ENCODE measurements at places on chromosomes 12 and 14.

- no peak for DNase-seq
Measured at GRCh38 chr14:104986487-104987164, 1.0 kb downstream of the CLBA1 start.

- DNase-seq: no peak
Measured at GRCh38 chr14:54747616-54748015, 155.0 kb downstream of the GCH1 start.

GRCh38 chr14:76844223-76844622 lies 18.0 kb downstream of the LRRC74A start:
- peak; percentile 67 for DNase-seq

- no peak for DNase-seq
Measured at GRCh38 chr12:131854861-131855476, 26.8 kb downstream of the MMP17 start.

GRCh38 chr14:32330351-32331111 lies 1.4 kb downstream of the AKAP6 start:
- DNase-seq: no peak

- no peak for DNase-seq
Measured at GRCh38 chr12:126734296-126734695, 1532.7 kb upstream of the TMEM132C start.

DNA sequence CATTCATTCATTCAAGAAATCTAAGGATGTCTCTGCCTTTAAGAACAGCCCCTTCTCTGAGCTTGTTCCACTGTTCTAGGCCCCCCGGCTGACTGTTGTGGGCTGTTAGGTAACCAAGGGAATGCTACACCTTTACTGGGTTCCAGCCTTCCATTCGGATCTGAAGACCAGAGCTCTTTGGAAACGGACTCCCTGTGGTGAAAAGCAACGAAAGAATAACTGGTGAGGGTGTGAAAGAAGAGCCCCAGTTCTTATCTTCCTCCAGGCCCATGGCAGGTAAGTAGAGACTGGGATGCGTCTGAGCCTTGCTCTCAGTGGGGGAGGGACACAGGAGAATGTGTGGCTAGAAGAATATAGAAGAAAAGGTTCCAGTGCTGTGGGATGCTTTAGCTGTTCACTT lies 207.4 kb downstream of the TMEM132D start:
- DNase-seq: no peak

- DNase-seq: no peak
Measured at GRCh38 chr12:64595863-64596793, 14.2 kb upstream of the RASSF3 start.

GRCh38 chr12:91741932-91742331 lies 403.7 kb downstream of the BTG1 start:
- no peak for DNase-seq

- no peak for DNase-seq
Measured at GRCh38 chr12:90490355-90490754, 464.6 kb downstream of the CCER1 start.

GRCh38 chr12:57370072-57370471 lies 60.8 kb downstream of the R3HDM2 start:
- DNase-seq: no peak

DNA sequence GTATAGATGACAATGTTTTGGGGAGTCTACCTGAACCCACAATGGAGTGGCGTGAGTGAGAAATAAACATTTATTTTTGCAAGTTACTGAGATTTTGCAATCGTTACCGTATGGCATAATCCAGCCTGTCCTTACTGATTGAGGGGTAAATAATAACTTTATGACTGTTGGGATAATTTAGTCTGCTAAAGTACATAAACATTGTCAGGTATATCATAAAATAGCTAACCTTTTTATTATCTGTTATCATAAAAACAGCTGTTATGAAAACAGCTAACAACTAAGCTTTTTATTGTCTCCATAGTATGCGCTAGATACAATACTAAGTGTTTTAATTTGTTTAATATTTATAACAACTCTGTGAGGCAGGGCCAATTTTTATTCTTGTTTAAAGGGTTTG lies 10.3 kb downstream of the ACSS3 start:
- no peak for DNase-seq

DNA sequence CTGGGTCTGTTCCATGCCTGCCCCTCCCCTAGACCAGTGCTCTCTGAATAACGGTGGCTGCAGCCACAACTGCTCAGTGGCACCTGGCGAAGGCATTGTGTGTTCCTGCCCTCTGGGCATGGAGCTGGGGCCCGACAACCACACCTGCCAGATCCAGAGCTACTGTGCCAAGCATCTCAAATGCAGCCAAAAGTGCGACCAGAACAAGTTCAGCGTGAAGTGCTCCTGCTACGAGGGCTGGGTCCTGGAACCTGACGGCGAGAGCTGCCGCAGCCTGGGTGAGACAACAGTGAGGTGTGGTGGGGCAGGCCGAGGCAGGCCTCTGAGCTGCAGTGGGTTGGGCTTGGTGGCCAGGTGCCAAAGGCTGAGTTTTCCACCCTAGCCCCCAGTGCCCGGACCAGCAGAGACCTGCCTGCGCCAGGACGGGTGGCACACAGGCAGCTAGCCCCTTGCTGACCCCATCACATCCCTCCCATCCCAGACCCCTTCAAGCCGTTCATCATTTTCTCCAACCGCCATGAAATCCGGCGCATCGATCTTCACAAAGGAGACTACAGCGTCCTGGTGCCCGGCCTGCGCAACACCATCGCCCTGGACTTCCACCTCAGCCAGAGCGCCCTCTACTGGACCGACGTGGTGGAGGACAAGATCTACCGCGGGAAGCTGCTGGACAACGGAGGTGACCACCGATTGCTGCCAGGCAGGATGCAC lies 28.2 kb upstream of the LRP1-AS start:
- DNase-seq: peak; percentile 68

DNA sequence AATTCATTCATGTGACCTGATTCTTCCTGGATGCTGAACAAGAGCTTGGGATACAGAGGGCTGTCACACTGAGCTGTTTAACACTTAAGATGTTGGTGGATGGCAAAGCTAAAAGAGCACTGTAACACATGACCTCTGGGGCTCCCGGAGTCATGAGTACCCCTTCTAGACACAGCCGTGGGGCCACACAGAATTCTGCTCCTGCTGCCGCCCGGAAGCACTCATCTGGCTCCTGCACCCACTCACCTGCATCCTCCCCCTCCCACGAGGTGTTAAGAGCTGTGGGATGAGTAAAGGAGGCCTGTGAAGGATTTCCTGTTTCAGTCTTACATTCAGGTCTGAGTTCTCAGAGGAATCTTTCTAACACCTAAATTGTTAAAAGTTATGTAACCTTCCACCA lies 78.0 kb upstream of the SSTR1 start:
- no peak for DNase-seq

- no peak for DNase-seq
Measured at GRCh38 chr12:22396735-22397134, 62.2 kb upstream of the ST8SIA1 start.

GRCh38 chr14:60064491-60065072 lies 27.1 kb upstream of the PCNX4 start:
- DNase-seq: no peak

GRCh38 chr12:93099792-93100191 lies 170.7 kb upstream of the EEA1 start:
- no peak for DNase-seq

- no peak for DNase-seq
Measured at GRCh38 chr12:73452672-73453469, 1084.8 kb upstream of the ATXN7L3B start.

DNA sequence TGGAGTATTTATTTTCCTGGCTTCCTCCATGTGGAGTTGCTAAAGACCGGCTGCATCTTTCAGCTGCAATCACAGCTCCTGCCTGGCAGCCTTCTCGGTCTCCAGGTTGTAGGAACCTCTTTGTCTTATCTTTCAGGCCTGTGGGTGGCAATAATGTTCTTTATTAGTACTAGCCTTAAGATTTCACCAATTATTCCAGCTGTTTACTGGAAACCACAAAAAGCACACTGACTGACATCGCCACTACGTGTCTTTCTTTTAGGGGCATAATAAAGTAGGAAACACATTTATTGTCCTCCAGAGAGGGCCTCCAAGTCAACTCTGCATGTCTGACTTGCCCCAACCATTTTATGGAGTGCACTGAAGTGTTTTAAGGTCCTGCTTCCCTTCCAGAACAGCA lies 1116.5 kb upstream of the TMEM132C start:
- no peak for DNase-seq

- peak; percentile 82 for DNase-seq
Measured at GRCh38 chr14:20177433-20177974, 13.2 kb upstream of the OR11G2 start.

DNA sequence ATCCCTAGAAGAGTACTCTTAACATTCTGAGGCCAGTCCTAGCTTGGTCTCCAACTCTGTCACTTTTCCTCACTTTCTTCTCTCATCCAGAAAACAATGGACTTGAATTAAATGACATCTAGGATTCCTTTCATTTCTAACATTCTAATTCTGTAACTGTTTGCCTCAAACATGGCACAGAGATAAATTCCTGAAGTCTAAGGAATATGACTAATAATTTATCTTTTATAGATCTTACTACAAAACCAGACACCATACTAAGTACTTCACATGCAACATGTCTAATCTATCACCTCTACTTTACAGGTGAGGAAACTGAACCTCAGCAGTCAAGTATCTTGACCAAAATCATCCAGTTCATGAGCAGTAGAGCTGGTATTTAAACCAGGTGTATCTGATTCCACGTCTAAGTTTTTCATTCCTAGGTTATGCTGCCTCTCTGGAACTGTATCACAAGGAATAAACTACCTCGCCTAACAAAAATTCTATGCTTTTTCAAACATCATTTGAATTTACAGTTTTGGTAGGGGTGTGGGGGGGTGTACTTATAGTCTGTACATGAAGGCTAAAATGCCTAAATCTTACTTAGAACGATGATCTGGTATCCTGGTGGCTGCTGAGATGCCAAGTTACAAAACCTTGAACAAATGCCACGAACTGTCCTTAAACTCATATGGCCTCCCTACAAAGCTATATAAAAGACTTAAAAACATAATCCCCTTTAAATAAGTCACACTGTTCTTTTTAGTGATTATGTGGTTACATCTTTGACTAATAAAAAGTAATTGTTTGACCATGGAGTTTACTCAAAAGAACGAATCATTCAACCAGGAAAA lies 41.6 kb downstream of the ATXN2 start:
- DNase-seq: peak; percentile 28

DNA sequence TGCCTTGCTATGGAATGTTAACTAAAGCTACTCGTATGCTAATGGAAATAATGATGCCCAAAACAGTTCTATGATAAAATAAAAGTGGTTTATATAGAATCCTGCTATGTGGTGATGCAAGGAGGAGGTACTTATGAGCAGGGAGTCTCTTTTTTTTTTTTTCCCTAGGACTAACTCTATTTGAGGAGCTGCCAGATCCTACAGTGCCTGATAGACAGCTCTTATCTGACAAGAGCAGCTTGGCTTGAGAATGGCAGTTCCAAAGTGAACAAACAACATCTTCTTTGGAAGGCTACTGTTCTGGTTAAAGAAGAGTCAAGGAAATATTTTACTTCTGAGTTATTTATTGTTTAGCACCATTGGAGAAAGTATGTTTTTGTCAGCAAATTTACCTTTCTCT lies 10.2 kb upstream of the ACSM4 start:
- DNase-seq: no peak

DNA sequence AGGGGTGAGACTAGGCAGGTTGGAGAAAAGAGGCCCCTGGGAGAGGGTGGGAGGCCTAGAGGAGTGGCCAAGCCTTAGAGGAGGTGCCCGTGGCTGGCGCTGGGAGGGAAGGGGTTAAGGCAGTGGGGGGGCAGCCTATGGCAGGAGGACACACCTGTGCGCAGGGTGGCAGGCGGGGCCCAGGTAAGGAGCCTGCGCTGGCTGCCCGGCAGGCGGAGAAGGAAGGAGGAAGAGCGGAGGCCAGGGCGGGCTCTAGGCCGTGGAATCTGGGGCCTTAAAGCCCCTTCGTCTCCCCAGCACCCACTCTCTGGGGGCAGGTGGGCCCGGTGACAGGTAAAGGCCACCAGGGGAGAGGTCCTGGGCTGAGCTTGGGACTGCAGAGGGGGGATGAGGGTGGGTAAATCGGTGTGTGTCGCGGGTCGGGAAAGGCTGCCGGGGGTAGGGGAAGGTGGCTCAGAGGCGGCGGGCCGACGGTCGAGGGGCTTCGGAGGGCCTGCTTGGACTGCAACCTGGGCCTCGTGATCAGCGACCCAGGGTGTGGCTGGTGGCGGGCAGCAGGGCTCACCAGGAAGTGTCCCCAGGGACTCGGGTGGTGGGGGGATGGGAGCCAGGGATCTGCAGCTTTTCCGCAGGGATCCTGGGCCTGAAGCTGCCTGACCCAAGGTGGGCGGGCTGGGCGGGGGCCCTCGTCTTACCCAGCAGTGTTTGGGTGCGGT lies 7.3 kb downstream of the PHB2 start:
- DNase-seq: no peak

- no peak for DNase-seq
Measured at GRCh38 chr14:61315313-61315712, 6.1 kb upstream of the PRKCH start.

DNA sequence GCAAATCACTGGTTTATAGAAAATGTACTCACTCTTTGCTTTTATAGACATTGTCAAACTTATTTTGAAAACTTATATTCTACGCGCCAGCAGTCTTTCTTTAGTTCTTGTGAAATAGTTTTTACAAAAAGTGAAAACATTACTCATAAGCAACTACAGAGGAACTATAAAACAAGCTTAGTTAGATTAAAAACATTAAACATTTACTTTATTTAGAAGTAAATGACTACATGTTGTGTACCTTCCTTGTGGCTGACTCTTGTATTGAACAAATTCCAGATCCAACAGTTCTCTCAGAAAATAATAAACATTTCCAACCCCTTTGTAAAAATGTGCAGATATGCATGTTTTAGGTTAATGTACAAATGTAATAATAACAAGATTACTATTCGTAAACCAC lies 198.5 kb downstream of the SOX5 start:
- no peak for DNase-seq

- DNase-seq: peak; percentile 23
Measured at GRCh38 chr12:5166976-5167375, 123.3 kb downstream of the KCNA5 start.

DNA sequence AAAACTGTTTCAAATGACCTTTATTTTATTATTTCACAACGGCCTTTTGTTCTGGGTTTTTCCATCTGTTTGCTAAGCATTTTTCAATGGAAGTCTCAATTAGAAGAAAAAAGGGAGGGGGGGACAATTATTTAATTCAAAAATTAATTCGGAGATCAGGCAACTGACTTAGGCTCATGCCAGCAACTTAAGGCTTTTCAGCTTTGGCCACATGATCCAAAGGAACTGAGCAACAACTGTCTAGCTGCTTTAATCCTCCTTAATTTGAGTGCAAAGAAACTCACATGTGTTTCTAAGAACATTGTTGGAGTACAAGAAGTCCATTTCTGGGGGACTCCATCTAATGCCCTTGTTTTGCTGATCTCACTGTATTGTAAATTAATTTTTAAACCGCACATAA lies 188.0 kb downstream of the EXOC5 start:
- DNase-seq: no peak

- DNase-seq: no peak
Measured at GRCh38 chr12:19654650-19655376, 215.5 kb downstream of the AEBP2 start.
